ENCODE measurements at places on chromosomes 7 and 10. TPM values are rescaled to one million over a fixed set of nuclear protein-coding genes. Genes with fewer than 3 reads are reported as not detected.

The FKBP6 gene
- not detected for total RNA-seq

The HOXA1 gene
- total RNA-seq: 1.4 TPM

The SEC31B gene
- 2.2 TPM for total RNA-seq

The GTF2IRD1 gene
- total RNA-seq: 4.7 TPM

The AKR1C4 gene
- not detected for total RNA-seq

The FFAR4 gene
- total RNA-seq: not detected

The STAG3 gene
- 1.6 TPM for total RNA-seq

The HECW1 gene
- total RNA-seq: 3.9 TPM

The CTAGE15 gene
- total RNA-seq: not detected

The OIT3 gene
- total RNA-seq: not detected

The AKR1C8 gene
- total RNA-seq: not detected

The HOXA3 gene
- total RNA-seq: 6.1 TPM

The PRKCQ gene
- not detected for total RNA-seq

The TEX47 gene
- total RNA-seq: not detected

The SAP25 gene
- total RNA-seq: not detected

The PPP1R9A gene
- 0.39 TPM for total RNA-seq

The PNLIPRP3 gene
- total RNA-seq: 0.37 TPM

The CFAP70 gene
- 0.39 TPM for total RNA-seq

The NEBL gene
- total RNA-seq: 1.1 TPM

Measured in subcutaneous preadipocyte (primary cell).